ENCODE measurements at places on chromosomes 6 and 20.

- no peak for DNase-seq
These were observed 344.7 kb downstream of the CDC5L start for GRCh38 chr6:44732243-44732642.

DNA sequence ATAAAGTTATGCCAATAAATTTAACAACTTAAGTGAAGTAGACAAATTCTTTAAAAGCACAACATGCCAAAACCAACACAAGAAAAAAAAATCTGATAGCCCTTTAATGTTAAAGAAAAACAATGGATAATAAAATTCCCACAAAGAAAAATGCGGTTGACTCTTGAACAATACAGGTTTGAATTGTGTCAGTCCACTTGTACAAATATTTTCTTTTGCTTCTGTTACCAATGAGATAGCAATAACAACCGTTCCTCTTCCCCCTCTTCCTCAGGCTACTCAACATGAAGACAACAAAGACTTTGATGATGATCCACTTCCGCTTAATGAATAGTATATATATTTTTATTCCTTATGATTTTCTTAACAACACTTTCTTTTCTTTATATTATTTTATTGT is 283.9 kb upstream of the MAN1A1 start:
- no peak for DNase-seq

GRCh38 chr20:48065833-48066232 is 280.6 kb upstream of the SULF2 start:
- no peak for DNase-seq

- no peak for DNase-seq
These were observed 967.6 kb upstream of the GJE1 start for GRCh38 chr6:141165002-141165665.

GRCh38 chr6:63943826-63944225 is 308.2 kb downstream of the PHF3 start:
- DNase-seq: no peak

DNA sequence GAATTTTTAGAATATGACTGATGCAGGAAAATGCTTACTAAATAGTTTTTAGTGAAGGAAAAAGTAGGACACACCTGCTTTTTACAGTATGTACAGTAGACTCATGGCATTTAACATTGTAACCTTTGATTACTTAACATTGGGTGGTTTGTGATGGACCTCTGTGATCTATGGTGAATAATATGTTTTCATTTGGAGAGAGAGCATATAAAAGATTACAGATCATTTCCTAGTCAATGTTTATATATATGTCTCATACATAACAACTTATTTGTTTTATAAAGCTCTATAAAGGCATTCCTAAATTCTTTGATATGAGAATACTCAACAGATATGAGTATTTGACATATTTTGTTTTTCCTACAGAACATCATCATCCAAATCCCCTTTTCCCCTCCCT is 129.3 kb upstream of the PDE7B start:
- DNase-seq: no peak

GRCh38 chr6:52152070-52152423 is 34.1 kb upstream of the IL17A start:
- DNase-seq: no peak

DNA sequence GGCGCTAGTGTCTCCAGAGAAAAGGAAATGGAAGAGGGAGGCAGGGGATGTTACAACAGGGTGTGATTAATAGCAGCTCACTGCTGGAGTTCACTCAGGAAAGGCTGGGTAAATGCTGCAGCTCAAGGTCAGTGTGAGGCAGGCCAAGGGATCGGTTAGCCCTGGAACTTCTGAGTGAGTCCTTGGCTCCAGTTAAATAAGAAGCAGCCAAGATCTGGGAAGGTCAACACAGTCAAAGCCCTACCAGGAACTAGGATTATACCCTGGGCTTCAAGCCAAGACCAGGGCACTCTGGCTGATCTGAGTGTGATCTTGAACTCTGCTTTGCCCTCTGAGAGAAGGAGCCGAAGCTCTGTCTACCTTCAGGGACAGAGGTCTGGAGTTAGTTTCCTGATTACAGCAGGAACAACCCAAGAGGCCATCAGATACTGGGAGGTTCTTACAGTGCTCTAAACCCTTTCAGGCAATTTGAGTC is 44.3 kb downstream of the TPD52L1 start:
- DNase-seq: no peak

DNA sequence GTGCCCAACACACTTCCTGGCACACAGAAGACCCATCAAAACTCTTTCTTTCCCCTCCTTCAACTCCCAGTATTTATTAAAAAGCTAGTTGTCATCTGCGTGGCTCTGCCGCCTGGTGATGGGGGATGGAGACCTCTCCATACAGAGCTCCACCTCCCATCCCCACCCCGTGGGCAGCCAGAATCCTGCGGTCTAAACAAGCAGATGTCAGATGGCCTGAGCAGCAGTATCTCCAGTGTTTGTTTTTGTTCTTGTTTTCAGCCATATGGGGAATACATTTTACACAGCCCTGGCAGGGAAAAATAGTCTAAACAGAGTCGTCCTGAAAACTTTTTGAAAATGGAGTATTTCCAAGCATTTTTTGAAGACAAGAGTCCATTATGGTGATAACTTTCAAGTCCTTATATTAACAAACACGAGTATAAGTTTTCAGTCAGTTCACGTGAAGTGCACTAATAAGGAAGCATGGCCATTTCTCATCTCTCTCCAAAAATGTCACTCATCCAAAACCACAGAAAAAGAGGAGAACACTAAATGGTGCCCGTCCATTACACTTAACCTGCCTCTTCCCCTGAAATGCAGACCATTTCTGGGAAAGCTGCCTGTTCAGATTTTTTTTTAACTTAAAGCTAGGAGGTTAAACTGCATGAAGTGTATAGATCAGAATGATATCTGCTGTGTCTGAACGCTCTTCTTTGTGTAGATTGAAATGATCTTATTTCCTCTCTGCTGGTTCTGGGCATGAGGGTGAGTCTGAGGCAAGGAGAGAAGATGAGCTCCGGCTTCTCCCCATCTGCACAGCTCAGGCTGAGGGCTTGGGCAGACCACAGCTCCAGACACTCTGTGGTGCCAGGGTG is 91.0 kb downstream of the TCP11 start:
- no peak for DNase-seq

DNA sequence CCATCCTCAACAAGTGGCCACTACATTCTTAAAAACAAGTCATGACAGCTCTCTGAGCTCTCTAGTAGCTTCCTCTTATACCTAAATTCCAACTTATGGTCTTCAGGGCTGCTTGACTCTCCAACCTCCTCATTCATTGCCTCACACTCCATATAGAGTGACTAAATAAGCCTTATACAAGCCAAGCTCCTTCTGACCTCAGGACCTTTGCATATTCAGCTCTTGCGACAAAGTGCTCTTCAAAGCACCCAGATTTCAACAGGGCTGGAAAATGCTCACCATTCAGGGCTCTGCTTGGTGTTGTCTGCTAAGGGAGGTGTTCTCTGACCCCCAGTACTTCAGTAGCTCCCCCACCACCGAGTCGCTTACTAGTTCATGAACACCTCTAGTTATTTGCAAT is 3.7 kb downstream of the TREML2 start:
- DNase-seq: no peak

- no peak for DNase-seq
These were observed 152.9 kb downstream of the AKAP7 start for GRCh38 chr6:131288214-131288613.

GRCh38 chr6:147218797-147219196 is 14.6 kb downstream of the STXBP5 start:
- DNase-seq: no peak

DNA sequence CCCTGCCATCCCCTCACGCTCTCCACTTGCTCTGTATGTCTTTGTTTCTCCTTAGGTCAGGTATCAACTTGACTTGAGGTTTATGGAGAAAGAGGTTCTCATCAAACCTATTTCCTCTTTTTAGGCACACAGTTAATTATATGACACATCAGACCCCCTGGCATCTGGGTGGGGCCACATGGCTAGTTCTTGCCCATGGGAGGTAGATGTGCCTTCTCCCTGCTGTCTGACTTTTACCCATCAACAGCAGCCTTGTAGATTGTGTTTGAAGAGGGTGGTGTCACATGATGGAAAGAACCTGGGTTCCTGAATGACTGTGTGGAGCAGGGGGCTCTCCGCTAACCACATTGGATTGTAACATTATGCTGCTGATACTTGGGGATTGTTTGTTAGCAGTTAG is 7.2 kb upstream of the UQCC2 start:
- DNase-seq: no peak

DNA sequence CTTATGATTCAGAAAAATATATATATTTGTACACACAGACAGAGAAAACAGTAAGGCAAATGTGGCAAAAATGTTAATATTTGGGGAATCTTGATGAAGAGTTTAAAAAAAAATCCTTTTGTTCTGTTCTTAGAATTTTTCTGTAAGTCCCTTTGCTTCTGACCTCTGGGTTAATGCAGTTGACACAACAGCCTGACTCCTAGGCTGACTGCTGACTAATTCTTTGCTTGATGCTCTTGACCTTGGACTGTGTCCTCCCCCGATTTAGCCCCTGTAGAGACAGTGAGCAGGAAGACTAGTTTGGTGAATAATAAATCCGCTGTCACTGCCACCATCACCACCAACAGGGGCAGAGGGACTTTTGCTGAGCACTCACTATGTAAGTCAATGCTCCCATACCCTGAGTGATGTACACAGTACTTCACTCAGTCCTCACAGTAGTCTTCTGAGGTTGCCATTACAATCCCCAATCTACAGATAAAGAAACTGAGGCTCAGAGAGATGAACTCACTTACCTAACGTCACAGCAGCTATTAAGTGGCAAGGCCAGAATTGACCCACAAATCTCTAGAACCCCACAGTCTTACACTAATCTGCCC is 71.7 kb downstream of the SNX5 start:
- DNase-seq: no peak

DNA sequence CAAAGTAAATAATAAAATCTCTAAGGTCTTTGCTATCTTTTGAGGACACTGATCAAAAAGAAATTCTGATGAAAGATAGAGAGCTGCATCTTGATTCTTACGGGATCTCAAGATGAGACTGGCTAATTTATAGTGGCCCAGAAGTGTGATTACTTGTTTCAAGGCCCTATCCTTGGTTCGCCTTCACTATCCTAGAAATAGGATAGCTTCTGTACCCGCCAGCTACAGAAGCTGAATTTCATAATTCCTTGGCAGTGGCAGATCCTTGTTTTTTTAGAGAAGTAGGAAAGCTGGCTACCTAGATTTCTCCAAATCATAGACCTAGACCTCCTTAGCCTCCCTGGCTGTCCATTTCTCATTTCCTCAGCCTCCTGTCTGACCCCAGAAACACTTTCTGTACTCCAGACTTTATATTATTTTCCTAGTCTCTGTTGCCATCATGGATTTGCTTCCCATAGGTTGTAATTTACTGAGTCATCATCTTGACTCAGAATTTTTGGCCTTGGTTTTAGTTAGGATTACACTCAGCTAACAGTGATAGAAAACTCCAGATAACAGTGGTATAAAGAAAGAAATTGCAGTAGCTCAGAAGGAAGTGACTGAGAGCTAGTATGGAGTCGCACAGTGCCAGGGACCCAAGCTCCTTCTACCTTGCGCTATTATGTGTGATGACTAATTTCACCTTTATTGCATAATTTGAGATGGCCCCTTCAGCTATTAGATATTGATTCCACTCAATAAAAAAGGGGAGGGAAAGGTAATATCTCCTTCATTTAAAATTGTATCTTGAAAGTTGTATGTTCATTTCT is 27.7 kb downstream of the PHF3 start:
- no peak for DNase-seq

DNA sequence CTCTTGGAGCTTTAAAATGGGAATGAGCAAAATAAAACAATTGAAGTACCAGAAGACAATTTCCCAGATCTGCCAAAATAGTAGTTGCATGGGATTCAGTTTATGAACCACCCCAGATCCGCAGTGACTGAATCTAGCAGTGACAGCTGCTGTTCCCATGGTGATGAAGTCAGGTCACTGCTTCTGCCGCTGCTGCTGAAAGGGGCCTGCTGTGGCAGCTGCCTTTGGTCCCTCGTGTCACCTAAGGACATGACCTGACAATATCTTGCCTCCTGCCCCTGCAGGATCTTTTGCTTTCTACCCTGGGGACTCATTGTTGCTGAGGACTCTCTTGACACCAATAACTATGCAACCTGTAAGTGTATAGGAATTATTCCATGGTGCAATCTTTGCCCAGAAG is 34.3 kb upstream of the OGFRL1 start:
- no peak for DNase-seq

- DNase-seq: no peak
These were observed 188.0 kb upstream of the TENT5A start for GRCh38 chr6:81940451-81940985.

DNA sequence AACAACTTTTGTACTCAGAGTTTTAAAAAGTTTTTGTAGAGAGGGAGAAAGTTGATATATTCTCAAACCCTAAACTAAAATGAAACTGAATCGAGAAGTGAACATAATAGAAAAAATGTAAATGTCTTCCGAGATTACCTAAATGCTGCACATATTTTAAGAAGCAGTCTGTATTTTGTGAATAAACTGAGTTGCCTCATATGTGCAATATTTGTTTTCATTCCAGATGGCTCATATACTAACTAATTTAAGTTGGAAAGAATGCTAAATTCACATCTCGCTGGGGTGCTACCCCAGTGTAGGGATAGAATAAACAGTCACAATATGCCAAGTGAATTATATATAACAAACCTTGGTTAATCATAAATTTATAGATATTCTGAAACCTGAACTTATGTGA is 285.9 kb upstream of the THEMIS start:
- no peak for DNase-seq

GRCh38 chr6:31737991-31738979 is 1.5 kb upstream of the MSH5 start:
- DNase-seq: peak; percentile 80

- DNase-seq: no peak
These were observed 222.1 kb upstream of the SULF2 start for GRCh38 chr20:48007351-48007750.

DNA sequence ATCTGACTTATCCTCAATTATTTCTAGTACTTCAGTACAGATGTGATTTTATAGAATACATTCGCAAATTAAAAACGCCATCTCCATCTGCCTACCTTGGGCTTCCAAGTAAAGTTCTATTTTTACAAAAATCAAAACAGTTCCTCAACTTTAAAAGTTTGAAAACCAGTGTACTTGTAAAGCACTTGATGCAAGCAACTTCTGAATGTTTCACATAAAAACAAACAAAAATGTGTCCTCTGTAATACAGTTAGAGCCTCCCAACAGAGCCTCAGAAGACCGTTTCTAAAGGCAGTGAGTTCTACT is 384 bp upstream of the MANEA start:
- DNase-seq: no peak

- DNase-seq: no peak
These were observed 49.6 kb downstream of the SLC2A12 start for GRCh38 chr6:134002821-134003220.

GRCh38 chr6:20292905-20293304 is 80.6 kb upstream of the MBOAT1 start:
- DNase-seq: no peak

DNA sequence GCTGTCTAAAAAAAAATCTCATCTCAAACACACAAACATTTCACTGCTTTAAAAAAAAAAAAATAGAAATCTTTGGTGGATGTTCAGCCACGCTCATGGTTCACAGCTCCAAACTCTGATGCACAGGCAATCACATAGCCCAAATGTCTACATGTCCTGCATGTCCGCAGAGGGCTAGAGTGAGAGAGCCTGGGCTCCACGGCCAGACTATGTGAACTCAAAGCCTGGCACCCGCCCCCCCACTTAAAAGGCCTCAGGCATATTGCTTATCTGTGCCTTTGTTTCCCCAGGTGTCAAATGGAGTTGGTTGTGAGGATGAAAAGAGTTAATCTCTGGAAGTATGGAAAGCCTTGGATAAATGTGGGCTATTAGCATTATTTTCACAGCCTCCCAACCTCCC is 10.5 kb upstream of the PTGIS start:
- DNase-seq: no peak

Measured in immature natural killer cell (primary cell).